CD4-positive, alpha-beta T cell treated with Interleukin-6 at 100 ng/mL for 8 hours (primary cell): ENCODE measurements at places on chromosomes 7 and 10.

GRCh38 chr10:133133471-133134231 lies 26.4 kb upstream of the KNDC1 start:
- no peak for DNase-seq

DNA sequence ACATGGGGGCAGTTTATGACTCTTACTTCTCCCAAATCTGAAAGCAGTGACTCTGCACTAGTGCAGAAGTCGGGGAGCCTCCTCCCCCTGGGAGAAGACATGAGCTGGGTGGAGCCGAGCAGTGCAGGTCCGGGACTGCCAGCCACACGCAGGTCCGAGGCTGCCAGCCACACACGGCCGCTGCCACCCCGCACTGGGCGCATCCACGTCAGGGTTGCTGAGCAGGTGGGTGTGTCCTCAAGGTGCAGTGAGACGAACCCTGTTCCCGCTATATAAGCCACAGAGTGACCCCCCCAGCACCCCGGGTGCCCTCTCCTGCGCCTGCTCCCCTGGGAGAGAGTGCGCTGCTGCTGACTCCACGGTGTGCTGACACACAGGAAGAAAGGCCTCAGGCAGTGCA lies 430.2 kb downstream of the PTPRN2 start:
- DNase-seq = no peak

DNA sequence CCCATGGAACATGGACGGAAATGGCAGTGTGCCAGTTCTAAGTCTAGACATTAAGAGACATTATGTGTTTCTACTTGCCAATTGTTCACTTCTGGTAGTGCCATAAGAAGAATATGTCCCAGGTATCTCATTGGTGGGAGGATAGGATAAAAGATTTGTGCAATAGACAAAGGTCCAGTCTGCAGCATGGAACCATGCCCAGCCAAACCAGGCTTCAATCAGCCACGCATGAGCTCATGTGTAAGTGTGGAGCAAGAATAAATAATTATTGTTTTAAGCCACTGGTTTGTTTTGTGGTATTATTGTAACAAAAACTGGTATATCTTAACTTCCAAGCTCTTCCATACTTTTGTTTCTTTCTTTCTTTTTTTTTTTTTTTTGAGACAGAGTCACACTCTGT lies 153.6 kb upstream of the CTTNBP2 start:
- no peak for DNase-seq

GRCh38 chr10:49605939-49606509 lies 4.1 kb upstream of the SLC18A3 start:
- DNase-seq = no peak

- DNase-seq = no peak
Observed at GRCh38 chr7:134922720-134923704, 63.3 kb upstream of the AGBL3 start.

GRCh38 chr10:62728479-62728878 lies 76.0 kb upstream of the ADO start:
- DNase-seq = peak; percentile 36

- DNase-seq = no peak
Observed at GRCh38 chr10:29618341-29619171, 16.2 kb downstream of the SVIL start.

DNA sequence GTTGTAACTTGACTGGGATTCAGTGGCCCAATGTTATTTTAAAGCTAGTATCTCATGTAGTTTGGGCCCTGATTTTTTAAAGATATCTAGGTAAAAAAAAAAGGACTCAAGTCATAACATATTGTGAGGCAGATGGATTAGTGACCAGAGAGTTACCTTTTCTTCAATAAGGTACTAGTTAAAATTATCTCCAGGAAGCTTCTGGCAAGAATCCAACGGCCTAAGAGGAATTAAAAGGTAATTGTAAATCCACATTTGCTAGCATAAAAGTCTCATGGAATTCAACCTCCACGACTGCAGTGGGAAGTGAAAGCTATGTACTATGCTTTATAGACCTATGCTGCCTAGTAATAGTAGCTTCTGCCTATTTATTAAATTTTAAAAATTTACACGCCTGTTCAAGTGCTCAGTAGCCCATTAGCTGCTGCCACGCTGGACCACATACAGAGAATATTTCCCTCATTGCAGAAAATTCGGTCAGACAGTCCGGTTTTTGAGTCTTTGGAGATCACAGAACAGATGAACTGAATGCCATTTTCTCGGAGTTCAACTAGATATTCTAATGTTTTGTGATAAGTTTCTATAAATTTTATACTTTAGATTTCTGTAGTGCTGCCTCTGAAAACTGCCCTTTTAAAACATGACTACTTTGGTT lies 118.4 kb downstream of the NSUN6 start:
- no peak for DNase-seq

- DNase-seq = no peak
Observed at GRCh38 chr10:71067098-71067740, 145.2 kb upstream of the UNC5B start.

DNA sequence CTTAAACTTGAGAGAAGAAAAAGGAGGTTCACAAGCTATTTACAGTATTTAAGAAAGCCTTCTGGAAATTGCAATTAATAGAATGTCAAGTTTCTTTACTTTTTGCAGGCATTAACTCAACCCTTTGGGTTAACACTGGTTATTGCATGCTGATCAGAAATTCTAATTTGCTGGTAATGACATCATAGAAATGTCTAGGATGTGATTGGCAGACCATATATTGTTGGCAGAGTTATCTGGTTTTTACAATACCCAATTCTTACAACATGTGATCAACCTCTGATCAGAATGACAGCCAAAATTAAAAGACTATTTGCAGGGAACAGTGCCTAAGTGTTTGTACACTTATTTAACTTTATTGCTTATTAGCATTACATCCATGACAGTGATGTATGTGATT lies 1.6 kb upstream of the CASD1 start:
- no peak for DNase-seq

DNA sequence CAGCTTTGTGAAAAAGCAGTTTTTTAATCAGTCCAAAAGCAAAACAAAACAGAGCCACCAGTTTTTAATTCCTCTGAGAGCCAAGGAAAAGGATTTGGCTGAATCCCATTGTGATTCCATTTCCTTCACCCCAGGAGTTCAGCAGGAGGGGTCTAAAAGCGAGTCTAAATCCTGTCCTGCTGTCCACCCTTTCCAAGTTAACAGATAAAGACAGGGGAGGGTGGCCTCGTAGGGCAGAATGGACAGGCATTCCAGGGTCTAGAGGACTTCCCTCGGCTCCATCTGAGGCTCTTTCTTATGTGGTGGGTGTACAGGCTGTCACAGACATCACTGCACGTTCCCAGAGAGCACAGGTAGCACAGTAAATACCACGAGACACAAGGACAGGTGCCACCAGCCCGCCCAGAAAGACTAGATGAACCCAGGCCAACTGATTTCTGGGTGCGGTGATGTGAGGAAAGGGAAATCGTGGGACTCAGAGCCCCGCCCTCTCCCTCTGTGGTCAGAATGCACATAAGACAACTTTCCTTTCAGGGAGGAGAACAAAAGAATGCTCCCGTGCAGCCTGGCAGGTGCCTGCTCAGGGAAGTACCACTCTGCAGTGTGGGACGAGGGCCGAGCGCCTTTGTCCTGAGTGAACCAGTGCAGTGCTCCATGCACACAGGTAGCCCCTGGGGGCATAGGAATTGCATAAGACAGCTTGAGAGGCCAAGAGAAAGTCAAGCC lies 119.7 kb downstream of the ABLIM1 start:
- DNase-seq = peak; percentile 69

GRCh38 chr10:104831272-104831671 lies 190.2 kb downstream of the SORCS3 start:
- no peak for DNase-seq

DNA sequence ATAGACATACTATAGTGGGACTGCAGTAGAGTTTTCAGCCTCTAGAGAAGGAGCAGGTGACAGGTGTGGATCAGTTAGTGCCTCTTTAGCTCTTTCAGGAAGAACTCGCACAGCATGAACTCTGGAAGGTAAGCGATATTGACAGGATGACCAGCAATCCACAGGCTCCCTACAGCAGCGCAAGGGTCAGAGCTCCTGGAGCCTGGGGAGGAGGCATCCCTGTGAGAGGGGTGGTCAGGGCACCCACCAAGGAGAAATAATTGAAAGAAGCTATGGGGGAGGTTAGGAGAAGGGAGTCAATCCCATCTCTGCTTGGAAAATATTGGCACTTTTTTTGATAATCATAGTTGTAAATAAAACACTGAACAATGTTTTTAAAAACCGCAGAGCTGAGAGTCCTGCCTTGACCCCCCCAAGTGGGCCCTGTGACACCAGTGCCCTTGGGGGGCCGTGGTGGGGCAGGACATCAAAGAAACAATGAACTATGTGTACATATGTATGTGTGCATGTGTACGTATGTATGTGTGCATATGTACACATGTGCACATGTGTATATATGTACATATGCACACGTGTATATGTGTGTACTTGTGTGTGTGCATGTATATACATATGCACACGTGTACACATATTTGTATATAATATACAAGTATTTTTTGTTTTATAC lies 13.8 kb downstream of the AKR1C3 start:
- no peak for DNase-seq

- DNase-seq = no peak
Observed at GRCh38 chr10:114045136-114046086, 1.7 kb downstream of the ADRB1 start.

GRCh38 chr10:76961841-76962240 lies 675.8 kb downstream of the KCNMA1 start:
- no peak for DNase-seq

DNA sequence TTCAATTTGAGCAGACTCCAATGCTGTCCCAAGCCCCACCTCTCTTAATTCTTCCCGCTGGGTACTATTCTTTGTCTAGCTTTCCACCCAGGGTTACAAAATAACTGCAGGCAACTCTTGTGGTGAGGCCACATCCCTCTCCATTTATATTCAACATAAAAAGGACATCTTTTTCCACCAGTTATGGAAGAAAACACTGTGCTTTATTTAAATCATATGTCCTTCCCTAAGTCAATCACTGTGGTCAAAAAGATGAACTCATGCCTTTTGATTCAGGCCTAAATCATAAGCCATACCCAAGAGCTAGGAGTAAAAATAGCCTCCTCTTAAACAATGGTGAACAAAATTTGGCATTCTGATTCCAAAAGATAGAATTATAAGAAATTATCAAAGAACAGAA lies 386.0 kb downstream of the SEMA3D start:
- no peak for DNase-seq

- no peak for DNase-seq
Observed at GRCh38 chr7:104135760-104136558, 71.9 kb downstream of the ORC5 start.

DNA sequence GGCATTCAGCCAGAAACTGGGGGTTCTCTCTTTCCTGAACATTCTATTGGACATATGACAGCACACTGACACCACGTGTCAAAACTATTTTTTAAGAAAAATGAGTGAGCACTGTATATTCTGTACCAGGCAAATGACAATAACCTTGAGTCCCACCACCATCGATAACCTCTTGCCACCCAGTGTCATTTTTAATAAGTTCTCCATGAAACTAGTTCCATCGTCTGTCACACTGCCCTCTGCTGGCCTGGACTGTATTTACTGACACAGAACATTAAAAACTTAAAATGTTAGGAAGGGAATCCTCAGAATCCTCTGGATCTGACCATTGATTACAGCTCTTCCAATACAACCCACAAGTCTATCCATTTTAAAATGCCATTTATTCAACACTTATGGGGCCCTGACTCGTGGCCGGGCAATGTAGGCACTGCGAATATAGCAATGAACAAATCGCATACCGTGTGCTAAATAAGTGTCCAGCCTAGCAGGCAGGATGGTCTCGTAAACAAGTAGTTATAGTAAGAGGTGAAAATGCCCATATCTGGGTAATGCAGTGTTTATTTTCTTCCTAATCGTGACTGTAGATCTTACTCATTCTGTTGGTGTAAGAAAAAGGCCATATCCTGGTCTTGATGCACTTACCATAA lies 35.9 kb upstream of the CACNB2 start:
- DNase-seq = no peak

DNA sequence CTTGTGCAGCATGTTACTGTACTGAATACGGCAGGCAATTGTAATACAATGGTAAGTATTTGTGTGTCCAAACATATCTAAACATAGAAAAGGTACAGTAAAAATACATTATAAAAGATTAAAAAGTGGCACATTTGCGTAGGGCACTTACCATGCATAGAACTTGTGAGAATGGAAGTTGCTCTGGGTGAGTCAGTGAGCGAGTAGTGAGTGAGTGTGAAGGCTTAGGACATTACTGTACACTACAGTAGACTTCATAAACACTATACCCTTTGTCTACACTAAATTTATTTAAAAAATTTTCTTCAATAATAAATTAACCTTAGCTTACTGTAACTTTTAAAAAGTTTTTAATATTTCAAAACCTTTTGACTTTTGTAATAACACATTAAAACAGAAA lies 37.5 kb downstream of the BPGM start:
- DNase-seq = no peak

- no peak for DNase-seq
Observed at GRCh38 chr10:101767966-101768790, 7.7 kb downstream of the FGF8 start.

GRCh38 chr10:119483839-119484238 lies 58.7 kb downstream of the RGS10 start:
- DNase-seq = no peak

DNA sequence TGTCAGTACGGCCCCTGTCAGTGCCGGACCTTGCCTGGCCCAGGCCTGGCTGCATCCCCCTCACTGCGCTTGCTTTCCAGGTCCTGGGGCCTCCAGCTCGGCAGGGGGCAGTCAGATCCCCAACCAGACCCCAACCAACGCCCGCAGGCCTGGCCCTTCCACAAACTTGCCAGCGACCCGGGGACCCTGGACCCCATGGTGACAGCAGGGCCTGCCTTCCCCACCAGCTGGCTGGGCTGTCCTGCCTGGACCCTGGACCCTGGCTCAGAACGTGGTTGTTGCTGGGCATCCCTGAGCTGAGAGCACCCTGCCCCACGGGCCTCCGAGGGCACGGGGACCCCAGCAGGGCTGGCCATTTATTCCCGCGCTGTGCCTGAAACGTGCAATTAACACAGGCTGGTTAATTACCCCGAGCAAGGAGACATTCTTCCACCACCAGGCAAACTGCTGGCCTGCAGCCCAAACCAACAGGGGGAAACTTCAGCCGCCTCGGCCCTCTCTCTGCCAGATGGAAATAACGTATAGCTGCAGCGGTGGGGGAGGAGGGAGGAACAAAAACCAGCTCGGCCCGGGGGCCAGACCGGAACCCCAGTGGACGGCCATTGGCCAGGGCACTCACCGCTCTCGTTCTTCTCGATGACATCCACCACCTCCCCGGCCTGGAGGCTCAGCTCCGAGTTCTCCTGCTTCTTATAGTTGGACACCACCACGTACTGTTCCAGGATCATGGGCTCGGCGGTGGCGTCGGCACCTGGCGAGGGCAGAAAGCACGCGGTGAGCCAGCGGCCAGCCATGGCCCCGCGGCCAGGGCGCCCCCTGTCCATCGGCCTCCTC lies 167.1 kb downstream of the NEURL1 start:
- peak; percentile 7 for DNase-seq
